ENCODE measurements at places on chromosomes 5 and 9. TPM values are rescaled to one million over a fixed set of nuclear protein-coding genes. Genes with fewer than 3 reads are reported as not detected.
A peak's percentile ranks its signal among the peaks of the same experiment; 100 is the strongest.

CHD1 gene
- 224 TPM for total RNA-seq

PCDHGA12 gene
- total RNA-seq, result 0.20 TPM

C9orf72 gene
- 30.1 TPM for total RNA-seq

SLC36A2 gene
- not detected for total RNA-seq

MRPS2 gene
- 184 TPM for total RNA-seq

NTNG2 gene
- 0.07 TPM for total RNA-seq

BDP1 gene
- total RNA-seq, result 37.4 TPM

GFPT2 gene
- total RNA-seq, result 10.6 TPM

OSMR gene
- total RNA-seq, result 82.8 TPM

FAM120A gene
- total RNA-seq, result 144 TPM

DNA sequence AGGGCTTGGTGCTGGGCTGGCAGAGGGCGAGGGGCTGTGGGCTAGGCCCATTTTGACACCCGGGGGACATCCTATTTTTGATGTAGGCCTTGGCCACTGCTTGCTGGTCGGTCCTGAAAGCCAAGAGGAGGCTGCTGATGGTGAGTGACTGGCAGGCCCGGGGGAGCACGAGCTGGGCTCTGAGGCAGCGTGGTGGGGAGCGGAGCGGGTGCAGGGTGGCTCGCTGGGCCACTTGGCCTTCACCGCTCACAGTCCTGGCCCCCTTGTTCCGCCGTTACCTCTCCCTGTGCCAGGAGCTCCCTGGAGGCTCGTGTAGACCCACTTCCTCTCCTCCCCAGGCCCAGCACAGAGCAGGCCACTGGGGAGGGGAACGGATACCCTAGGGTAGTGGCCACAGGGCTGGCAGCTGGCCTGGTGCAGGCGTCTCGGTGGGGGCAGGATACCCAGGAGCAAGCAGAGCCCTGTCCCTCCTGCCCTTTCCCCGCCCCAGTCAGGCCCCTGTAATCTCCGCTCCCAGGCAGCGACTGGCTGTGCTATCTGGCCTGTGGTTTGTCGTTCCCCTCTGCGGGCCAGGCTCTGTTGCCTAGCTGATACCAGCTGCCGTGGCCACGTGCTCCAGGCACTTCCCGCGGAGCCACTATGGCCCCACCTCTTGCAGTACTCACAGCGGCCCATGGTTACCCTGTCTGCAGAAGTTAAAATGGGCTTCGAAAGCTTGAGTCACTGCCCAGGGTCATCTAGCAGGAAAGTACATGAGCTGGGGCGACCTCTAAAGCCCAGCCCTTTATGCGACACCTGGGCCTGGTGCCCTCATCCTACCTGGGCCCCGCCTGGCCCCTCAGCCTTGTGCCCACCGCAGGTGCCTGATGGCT, 11.7 kb upstream of the DOLPP1 start:
- no peak for DNase-seq

DNA sequence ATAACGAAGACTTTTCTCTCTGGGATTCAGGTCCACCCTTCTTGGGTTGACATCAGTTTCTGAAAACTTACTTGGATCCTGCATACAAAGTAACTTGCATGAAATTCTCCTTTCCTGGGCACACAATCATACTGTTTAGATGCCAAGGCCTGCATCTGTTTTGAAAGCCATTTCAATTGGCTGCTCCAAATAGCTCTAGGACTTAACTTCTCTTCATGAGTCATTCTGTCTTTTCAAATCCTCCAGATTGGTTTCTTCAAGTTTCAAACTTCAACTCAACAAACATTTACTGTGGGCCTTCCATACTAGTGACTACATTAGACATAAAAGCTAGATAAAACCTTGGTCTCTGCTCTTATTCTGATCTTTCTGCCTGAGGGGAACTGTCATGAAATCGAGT, 54.8 kb upstream of the HMHB1 start:
- DNase-seq, result no peak

- DNase-seq, result no peak
Measured at GRCh38 chr9:110180511-110181434, 27.2 kb downstream of the C9orf152 start.

DNA sequence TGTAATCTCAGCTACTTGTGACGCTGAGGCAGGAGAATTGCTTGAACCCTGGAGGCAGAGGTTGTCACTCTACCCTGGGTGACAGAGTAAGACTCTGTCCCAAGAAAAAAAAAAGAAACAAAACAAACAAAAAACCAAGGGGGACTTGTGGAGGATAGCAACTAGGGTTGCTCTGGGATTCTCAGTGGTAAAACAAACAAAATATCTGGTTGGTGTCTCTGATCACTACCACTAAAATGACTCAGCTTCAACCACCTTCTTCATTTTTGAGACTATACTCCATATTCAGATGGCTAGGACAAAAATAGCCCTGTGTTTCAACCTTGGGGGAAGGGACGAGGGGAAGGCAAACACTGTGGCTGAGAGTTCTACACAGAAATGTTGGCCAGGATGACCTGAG, 110.3 kb downstream of the ARRDC3 start:
- DNase-seq, result no peak

GRCh38 chr5:177504086-177505056, 5.3 kb downstream of the DOK3 start:
- no peak for DNase-seq

- DNase-seq, result no peak
Measured at GRCh38 chr9:96522366-96522765, 72.4 kb downstream of the HABP4 start.

DNA sequence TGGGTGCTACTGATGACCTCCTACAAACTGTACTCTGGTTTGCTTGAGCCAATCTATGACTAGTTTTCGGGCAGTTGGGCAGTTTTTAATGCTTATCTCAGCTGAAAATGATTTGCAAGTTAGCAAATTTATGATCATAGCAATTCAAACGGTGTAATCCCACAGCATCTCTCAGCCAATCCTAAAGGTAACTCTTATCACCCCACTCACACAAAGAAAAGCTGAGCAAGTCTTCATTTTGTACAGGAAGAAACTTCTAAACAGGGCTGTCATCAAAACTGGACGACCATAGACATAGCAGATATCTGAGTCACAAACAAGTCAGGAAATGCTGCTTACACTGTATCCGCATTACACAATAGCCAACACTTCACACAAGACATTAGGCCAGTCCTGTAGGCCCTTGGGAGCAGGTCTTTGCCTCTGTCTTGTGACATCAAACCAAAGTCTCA, 2.6 kb upstream of the ENC1 start:
- peak; percentile 84 for DNase-seq

GRCh38 chr5:163569284-163569683, 63.9 kb downstream of the MAT2B start:
- peak; percentile 23 for DNase-seq

DNA sequence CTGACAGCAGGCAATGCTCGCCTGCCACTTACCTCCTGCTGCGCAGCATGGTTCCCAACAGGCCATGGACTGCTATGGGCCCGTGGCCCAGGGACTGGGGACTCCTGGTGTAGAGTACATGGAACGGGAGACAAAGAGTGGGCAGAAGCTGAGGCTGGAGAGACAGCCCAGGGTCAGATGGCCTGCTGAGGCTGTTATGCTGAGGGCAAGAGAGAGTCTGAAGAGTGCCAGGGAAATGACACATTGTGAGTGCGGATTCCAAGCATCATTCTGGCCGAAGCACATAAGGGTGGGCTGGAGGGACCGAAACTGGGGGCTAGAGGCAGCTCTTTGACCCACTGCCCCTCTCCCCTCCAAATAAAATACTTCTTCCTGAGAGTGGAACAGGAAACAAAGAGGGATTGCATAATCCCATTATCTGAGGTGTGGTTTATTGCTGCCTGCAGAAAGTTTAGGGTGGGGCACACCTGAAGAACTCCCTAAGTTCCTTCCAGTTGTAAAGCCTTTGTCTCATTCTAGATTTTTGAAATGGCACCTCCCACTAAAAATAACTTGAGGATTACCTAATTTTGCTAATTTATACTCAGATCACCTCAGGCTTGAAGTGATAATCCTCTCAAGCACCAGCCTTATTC, 158.1 kb downstream of the ATP10B start:
- DNase-seq, result no peak

DNA sequence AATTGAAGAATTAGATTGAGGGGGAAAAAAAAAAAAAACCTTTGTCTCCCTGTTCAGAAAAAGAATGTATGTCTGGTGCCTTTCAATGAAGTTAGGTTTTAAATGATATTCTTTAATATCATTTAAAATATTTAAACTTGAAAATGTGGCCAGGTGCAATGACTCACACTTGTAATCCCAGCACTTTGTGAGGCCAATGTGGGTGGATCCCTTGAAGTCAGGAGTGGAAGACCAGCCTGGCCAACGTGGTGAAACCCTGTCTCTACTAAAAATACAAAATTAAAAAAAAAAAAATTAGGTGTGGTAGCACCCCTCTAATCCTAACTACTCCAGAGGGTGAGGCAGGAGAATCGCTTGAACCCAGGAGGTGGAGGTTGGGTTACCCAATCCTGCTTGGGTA, 111.1 kb upstream of the RASA1 start:
- no peak for DNase-seq

GRCh38 chr9:93267091-93267541, 83.2 kb downstream of the WNK2 start:
- DNase-seq, result no peak

- no peak for DNase-seq
Measured at GRCh38 chr9:123318202-123318601, 37.8 kb upstream of the CRB2 start.

DNA sequence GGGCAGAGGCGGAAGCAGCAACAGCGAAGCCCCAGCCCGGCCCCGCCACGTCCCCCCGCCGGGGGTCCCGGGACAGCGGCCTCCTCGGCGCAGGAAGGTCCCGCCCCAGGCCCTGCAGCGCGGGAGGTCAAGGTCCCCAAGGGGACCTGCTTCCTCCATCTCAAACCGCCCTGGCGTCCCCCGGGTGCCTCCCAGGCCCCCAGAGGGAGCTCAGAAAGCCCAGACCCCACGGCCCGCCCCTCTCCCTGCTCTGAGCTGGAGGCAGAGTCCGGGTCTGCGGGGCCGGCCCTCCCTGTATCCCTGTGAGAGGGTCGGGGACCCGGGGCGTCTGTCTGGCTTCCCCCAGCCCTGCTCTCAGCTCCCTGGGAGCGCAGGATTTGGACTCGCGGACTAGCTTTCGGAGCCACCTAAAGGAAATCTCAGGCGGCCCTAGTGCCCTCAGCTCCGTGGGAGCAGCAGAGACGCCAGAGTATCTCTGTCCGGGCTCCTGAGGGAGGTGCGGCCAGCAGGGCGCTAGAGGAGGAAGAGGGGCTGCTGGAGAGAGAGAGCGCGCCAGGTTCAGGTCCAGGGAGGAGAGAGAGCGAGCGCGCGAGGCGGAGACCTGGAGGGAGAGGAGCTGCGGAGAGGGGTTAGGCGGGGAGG, 30.7 kb downstream of the EXOC3 start:
- no peak for DNase-seq

DNA sequence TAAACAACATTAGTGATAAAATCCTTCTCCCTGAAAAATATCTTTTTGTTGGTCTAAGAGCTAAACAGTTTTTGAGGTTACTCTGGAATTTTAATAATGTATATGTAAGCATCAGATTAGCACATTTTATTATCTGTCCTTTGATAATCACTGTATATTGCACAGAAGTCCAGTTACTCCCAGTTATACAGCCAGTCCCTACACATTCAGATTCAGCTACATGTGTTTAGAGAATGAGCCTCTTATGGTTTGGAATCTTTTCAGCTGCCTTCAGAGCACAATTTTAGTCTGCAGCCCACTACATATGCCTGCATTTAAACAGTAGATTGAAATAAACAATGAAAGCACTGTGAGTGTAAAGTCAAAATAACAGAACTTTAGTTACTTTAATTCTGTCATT, 438.2 kb downstream of the ARHGEF28 start:
- no peak for DNase-seq

- DNase-seq, result no peak
Measured at GRCh38 chr9:29422438-29422837, 1849.2 kb upstream of the C9orf72 start.

DNA sequence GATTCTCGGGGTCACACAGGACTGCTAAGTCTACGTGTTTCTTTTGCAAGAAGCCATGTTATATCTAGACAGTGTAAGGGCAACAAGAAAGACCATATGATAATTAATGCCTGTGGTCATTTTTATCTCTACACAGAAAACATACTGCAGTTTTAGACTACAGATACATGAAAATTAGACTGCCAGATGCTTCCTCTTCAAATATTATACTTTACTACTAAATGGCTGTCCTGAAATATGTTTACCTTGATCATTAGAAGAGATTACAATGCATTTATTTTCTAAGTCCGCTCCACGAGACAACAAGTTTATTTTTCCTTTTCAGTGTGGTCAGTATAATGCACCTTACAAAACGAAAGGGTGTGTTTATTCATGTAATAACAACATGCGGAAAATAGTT, 147.6 kb downstream of the KIAA0825 start:
- DNase-seq, result peak; percentile 18

DNA sequence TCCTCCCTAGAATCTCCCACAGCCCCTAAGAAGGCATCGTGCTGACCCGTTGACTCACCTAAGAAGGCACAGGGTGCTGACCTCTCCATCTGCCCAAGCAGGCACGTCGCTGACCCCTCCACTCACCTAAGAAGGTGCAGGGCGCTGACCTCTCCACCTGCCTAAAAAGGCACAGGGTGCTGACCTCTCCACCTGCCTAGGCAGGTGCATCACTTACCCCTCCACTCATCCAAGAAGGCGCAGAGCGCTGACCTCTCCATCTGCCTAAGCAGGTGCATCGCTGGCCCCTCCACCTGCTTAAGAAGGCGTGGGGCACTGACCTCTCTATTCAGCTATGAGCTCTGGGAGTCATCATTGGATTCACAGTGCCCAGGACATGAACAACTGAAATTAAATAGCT, 54.4 kb upstream of the FCN1 start:
- no peak for DNase-seq

- no peak for DNase-seq
Measured at GRCh38 chr9:137720571-137721110, 101.8 kb downstream of the EHMT1 start.

Data from NCI-H460 (cell line).